ENCODE measurements at places on chromosomes 1 and 21.

DNA sequence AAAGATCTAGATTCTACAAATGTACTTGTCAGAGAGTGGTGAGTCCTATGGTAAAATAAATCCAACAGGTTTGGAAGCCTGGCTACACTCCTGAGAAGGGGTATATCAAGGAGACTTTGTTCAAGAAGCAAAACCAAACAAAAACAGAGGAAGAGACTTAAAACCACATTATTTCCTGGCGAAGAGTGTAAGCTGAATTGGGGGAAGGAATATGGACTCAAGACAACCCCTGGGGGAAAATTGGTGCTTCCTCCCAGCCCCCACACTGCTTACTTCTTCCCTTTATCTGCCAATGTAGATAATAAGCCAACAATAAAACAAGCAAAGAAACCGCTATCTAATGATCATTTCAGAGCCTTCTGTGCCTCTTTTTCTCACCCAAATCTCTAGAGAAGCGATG, 48.4 kb upstream of the ZBTB18 start:
- no peak for DNase-seq

- DNase-seq = no peak
Measured at GRCh38 chr1:58710190-58711085, 10.6 kb upstream of the MYSM1 start.

DNA sequence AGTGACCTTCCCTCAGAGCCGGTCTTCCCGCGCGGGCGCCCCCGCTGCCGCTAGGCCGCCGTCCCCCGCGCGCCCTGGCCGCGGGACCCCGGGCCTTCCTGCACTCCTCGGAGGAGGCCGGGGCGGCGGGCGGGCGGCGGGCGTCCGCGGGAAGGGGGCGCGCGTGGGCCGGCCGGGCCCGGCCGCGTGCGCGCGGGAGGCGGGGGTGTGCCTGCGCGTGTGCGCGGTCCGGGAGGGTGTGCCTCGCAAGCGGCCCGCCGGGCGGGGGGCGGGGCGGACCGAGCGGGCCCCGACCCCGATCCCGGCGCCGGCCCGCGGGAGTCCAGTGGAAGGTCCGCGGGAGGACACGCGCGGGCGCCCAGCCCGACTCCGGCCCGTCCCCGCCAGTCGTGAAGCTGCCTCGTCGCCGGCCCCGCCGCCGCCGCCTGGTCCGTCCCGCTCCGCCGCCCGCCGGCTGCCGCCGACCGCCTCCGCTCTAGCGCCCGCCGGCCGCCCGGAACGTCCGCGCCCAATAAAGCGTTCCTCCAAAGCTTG, 438 bp downstream of the MRPS6 start:
- DNase-seq = no peak

- no peak for DNase-seq
Measured at GRCh38 chr1:38788341-38789336, 70.9 kb downstream of the RRAGC start.

GRCh38 chr1:103424650-103425049, 100.8 kb upstream of the RNPC3 start:
- no peak for DNase-seq

DNA sequence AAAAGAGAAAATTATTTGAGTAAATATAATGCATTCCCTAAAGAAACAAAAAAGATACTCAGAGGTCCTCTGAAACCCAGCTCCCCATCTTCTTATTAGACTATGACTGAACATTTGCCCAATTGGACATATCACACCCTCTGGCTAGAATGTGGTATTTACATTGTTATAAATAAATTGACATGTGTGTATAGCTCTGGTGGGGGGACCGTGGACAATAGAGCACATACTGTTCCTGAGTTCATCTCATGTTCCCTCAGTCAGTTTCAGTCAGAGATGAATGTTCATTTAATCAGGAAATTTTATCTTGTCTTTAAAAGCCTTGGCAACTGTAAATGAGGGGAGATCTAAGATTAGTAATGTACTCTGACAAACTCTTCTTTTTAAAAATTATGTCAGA, 459.3 kb upstream of the ADAMTS5 start:
- no peak for DNase-seq

- DNase-seq = no peak
Measured at GRCh38 chr1:183630748-183631147, 4.8 kb downstream of the ARPC5 start.

DNA sequence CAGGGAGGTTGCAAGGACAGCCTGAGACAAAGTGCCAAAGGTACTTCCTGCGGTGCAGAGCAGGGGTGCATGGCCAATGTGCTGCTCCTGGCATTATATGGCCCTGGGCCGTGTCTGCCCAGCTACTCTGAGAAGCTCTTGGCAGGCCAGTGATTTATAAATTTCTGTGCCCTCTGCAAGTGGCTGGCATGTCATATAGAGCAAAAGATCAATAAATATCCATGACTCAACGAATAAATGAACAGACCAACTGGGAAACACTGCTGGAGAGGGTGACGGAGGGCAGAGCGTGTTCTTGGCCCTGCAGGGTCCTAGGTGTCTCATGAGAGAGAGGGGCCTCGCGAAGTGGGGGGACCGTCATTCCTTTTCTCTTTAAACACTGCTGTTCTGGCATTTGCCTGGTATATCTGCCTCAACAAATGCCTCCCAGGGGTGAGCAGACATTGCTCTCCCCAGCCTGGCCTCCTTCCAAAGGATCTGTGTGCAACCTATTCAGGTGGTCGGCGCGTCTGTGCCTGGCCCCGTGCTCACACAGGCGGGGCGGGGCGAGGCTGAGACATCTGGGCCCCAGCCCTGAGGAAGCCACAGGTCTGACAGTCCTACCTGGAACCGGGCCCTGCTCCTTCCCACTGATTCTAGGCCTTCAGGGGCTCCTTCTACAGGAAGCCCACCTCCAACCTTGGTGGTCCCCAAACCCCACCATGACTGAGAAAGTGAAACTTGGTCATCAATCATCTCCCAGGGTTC, 82.3 kb downstream of the MRPL37 start:
- no peak for DNase-seq

- no peak for DNase-seq
Measured at GRCh38 chr1:237861944-237862343, 28.8 kb downstream of the ZP4 start.

- DNase-seq = peak; percentile 60
Measured at GRCh38 chr1:17630048-17630830, 90.7 kb downstream of the ARHGEF10L start.

GRCh38 chr1:221541296-221541695, 200.6 kb downstream of the DUSP10 start:
- DNase-seq = no peak

- DNase-seq = no peak
Measured at GRCh38 chr1:172585861-172586260, 52.9 kb downstream of the SUCO start.

- DNase-seq = no peak
Measured at GRCh38 chr1:54312796-54313316, 93.3 kb downstream of the SSBP3 start.

GRCh38 chr1:11286735-11287410, 13.9 kb downstream of the UBIAD1 start:
- no peak for DNase-seq

DNA sequence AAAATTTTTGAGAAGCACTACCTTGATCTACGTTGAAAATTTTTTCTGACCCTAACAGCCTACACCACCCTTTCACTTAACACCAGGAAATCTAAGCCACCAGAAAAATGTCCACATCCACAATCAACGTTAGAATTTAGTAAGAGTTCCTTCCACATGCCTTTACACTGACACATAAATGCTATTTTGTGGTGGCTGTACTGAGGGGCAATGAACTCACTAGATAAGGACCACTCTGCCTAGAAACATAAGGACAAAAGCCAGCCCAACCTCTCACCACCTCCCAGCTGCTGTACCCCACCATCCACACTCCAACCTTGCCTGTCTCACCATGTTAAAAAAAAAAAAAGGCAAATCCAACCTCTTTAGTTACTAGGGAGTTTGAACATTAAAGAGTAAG, 29.8 kb downstream of the PARP1 start:
- DNase-seq = no peak

- no peak for DNase-seq
Measured at GRCh38 chr1:210344706-210345105, 16.0 kb downstream of the HHAT start.

- no peak for DNase-seq
Measured at GRCh38 chr1:3651930-3652547, at the start of gene TP73. Gene TP73 (plus strand): TSS chr1:3652516. CDS start chr1:3682366, 29,850 bp downstream.

DNA sequence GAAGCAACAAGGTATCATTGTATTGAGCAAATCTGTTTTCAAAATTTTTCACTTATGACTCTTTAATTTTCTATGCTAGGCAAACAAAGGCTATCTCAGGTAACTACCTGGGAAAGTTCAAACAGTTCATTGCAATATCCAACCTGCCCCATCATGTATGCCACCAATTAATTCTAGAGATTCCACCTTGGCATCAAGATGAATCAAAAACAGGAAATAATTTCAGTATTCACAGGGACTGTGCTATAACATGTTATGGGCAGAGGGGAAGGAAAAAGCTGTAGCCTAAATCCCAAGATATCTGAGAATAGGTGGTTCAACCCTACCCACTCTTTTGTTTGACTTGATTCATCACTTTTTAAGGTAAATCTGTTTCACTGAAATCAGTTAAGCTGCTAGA, 67.5 kb upstream of the SH3GLB1 start:
- no peak for DNase-seq

GRCh38 chr1:63537940-63538339, 14.6 kb downstream of the EFCAB7 start:
- DNase-seq = no peak

GRCh38 chr1:67053785-67054772, at the start of gene SLC35D1:
Gene SLC35D1 (minus strand): TSS chr1:67054148. CDS start chr1:67054013, 135 bp downstream.
- DNase-seq = peak; percentile 6

DNA sequence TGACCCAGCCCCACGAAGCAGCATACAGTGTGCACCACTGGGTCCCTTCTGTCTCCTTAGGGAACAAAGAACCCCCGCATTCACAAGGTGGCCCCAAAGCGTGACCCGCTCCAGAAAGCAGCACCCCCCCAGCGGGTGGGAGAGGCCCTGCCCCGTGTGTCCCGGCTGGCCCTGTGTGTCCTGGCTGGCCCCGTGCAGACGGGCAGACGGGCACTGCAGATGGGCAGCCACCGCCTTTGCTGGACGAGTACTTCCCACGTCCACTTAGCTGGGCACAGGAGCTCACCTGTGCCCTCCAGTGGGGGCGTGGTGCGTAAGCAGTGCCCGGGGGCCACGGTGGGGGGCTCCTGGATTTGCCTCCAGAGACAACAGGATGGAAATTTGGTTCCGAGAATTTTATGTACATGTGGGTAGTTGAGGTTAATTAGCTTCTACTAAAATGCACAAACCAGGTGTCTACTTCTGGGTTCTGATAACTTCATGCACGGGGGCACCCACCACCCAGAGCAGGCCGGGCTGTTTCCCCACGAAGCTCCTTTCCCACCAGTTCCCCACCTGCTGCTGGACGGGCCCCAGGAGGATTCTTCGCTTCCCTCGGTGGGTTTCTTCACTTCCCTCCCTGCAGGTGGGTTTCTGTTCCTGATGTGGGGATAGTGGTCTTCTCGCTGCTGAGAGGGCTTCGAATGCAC, 33.2 kb upstream of the SLC19A1 start:
- no peak for DNase-seq

DNA sequence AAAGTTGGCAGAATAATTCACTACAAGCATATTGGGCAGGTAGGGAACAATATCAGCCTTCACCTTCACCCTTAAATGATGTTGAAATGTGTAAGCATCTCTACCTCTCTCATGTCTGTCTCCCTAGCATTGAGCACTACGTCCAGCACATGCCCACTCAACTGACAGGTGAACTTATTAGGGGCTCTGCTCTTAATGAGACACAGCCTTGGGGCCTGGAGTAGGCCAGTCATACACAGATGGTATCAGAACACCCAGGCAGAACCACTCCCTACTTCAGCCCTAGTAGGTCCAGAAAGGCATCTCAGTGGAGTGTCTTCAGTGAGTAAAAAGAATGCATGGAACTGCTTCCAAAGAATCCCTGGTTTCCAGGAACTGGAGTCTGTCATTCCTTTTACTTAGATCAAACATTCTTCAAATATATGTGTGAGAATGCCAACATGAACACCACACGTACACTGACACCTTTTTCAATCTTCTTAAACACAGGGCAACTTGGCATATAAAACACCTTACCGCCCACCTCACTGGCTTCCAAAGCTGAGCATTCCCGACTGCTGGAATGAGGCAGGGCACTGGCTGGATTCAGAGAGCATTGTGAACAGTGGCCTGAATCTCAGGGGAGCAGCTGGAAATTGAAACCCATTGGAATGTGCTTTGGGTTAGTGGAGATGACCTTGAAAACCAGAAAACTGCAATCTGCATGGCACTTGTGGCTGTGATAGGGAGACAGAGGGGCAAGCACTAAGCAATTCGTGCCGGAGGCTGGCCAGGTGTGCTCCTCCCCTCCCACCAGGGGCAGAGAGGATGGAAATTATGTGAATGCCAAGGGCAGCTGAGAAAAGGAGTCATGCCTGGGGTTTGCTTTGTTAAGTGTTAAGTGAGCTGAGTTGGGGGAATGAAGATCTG, 24.2 kb upstream of the HSD3B1 start:
- no peak for DNase-seq

GRCh38 chr1:16420424-16421118, 16.7 kb downstream of the SPATA21 start:
- no peak for DNase-seq

- DNase-seq = no peak
Measured at GRCh38 chr1:12692967-12693782, 22.7 kb upstream of the AADACL3 start.

- no peak for DNase-seq
Measured at GRCh38 chr1:171969226-171969625, 127.9 kb downstream of the DNM3 start.

DNA sequence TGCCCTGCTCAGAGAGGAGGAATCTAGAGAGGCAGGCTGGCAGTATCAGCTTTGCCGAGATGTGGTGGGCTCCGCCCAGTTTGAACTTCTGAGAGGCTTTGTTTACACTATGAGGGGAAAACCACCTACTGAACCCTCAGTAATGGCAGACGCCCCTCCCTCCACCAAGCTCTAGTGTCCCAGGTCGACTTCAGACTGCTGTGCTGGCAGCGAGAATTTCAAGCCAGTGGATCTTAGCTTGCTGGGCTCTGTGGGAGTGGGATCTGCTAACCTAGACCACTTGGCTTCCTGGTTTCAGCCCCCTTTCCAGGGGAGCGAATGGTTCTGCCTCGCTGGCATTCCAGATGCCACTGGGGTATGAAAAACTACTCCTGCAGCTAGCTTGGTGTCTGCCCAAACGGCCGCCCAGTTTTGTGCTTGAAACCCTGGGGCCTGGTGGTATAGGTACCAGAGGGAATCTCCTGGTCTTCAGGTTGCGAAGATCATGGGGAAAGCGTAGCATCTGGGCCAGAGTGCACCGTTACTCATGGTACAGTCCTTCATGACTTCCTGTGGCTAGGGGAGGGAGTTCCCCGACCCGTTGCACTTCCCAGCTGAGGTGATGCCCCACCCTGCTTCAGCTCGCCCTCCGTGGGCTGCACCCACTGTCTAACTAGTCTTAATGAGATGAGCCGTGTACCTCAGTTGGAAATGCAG, 43.6 kb downstream of the C21orf91 start:
- DNase-seq = no peak

DNA sequence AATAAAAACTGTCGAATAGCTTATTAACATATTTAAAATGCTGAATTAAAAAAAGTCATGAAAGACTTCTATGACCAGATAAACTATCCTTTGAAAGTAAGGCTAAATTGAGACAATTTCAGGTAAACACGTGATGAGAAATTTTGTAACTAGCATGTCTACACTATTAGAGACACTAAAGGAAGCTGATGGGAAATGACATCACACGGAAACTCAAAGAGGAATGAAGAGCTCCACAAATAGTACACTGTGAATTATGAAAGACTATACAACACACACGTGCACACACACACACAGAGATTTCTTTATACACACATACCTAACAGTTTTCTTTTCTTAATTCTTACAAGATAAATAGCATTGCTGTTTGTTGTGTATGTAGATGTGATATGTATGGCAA, 70.9 kb upstream of the PLA2G4A start:
- no peak for DNase-seq

All from thoracic aorta (tissue), 2 donors.